HFFc6 (cell line): ENCODE measurements at places on chromosomes 7 and 10. TPM values are rescaled to one million over a fixed set of nuclear protein-coding genes. Genes with fewer than 3 reads are reported as not detected.

GRCh38 chr10:142371-142770, 7.1 kb downstream of the ZMYND11 start:
- H3K27me3 ChIP-seq, result no peaks in the 10 kb centered on the region
- H3K36me3 ChIP-seq, result peaks cover 12% of the 10 kb centered on the region
- no peak overlapping the region for H3K4me3 ChIP-seq
- H3K27ac ChIP-seq, result no peak overlapping the region

- H3K4me1 ChIP-seq, result peaks cover 23% of the 10 kb centered on the region
- no peaks in the 10 kb centered on the region for H3K36me3 ChIP-seq
- no peak for DNase-seq
- H3K27ac ChIP-seq, result no peak overlapping the region
- no peaks in the 10 kb centered on the region for H3K27me3 ChIP-seq
- H3K4me3 ChIP-seq, result no peak overlapping the region
These were observed 9.8 kb downstream of the POT1 start for GRCh38 chr7:124919841-124920240.

DNA sequence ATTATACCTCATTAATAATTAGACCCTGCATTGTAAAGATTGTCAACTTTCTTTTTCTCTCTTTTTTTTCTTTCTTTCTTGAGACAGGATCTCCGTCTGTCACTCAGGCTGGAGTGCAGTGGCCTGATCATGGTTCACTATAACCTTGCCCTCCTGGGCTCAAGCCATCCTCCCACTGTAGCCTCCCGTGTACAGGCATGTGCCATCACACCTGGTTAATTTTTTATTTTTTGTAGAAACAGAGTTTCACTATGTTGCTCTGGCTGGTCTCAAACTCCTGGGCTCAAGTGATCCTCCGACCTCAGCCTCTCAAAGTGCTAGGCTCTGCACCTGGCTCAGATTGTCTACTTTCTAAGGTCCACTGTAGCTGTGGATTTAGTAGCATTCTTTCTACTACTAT, 50.7 kb downstream of the MDFIC start:
- peak overlapping the region; percentile 46; the same call in 1 of the 2 replicates for H3K4me3 ChIP-seq
- DNase-seq, result no peak
- no peaks in the 10 kb centered on the region for H3K27me3 ChIP-seq
- H3K4me1 ChIP-seq, result peaks cover 41% of the 10 kb centered on the region

DNA sequence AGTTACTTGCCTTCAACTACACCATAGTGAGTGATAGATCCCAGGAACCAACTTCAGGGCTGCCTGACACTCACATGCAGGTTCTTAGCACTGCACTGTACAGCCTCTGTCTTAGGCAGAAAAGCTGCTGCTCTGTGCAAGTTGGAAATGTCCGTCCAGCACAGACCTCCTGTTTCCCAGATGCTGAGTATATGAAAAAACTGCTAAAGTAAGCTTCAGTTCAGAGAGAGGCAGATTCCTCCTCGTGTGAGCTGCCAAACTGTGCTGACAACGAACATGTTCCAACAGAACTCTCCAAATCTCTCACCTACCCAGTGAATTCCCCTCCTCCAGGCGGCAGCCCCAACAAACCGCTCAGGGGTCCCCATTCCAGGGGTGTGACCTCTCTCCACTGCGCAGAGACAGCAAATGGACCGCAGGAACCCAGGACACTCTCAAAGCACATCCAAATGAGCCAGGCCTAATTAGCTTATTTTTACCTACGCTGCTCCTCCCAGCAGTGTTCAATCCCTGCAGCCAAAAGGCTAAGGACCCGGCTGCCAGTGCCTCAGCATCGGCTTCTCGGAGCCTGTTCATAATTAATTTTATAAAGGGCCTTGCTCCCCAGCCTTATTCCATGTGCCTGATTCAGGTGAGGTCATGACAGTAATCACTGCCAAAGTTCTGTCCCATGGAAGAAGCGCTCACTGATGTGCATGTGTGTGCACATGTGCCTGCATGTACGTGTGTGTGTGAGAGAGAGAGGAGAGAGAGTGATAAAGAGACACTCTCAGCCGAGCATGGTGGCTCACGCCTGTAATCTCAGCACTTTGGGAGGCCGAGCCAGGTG, 159.5 kb upstream of the AUTS2 start:
- H3K36me3 ChIP-seq, result no peaks in the 10 kb centered on the region
- H3K4me3 ChIP-seq, result no peak overlapping the region
- H3K27me3 ChIP-seq, result no peaks in the 10 kb centered on the region
- H3K27ac ChIP-seq, result no peak overlapping the region

GRCh38 chr10:113528876-113529275, 24.0 kb upstream of the HABP2 start:
- H3K27ac ChIP-seq, result no peak overlapping the region
- no peak overlapping the region for H3K4me3 ChIP-seq
- no peaks in the 10 kb centered on the region for H3K4me1 ChIP-seq
- H3K27me3 ChIP-seq, result peaks cover 32% of the 10 kb centered on the region
- no peaks in the 10 kb centered on the region for H3K36me3 ChIP-seq
- no peak for DNase-seq

DNA sequence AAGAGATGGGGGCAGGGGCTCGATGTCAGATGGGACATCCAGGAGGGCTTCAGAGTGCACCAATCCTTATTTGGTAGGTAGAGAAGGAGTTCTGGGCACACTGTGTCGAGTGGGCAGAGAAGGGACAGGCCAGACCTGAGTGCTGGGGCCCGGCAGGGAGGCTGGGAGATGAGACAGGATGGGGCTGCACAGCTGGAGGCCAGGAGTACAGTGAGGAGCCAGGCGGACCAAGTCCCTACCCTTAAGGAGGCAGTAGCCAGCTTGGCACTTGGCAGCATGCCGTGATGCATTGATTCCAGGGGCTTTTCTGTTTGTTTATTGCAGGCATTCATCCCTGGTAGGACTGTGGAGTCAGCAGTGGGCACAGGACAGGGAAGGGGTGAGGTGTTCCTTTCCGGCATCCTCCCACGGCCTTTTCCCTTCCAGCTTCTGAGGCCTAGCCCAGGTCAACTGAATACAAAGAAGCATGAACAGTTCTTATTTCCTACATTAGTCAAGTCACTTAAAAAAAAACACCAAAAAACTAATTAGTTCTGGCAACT, 168.8 kb upstream of the CDCA7L start:
- peaks cover 43% of the 10 kb centered on the region for H3K4me1 ChIP-seq
- H3K4me3 ChIP-seq, result no peak overlapping the region
- DNase-seq, result no peak
- no peaks in the 10 kb centered on the region for H3K36me3 ChIP-seq

Gene PTN
- total RNA-seq, result 1.9 and 8.0 TPM in 2 replicates

- H3K4me1 ChIP-seq, result peaks cover 12% of the 10 kb centered on the region
- peaks cover 8% of the 10 kb centered on the region; the same call in 1 of the 2 replicates for H3K36me3 ChIP-seq
- H3K27ac ChIP-seq, result peak overlapping the region; percentile 72; the same call in 1 of the 2 replicates
- peak; percentile 63 for DNase-seq
These were observed 2.1 kb upstream of the ADAM8 start for GRCh38 chr10:133278577-133279265.

DNA sequence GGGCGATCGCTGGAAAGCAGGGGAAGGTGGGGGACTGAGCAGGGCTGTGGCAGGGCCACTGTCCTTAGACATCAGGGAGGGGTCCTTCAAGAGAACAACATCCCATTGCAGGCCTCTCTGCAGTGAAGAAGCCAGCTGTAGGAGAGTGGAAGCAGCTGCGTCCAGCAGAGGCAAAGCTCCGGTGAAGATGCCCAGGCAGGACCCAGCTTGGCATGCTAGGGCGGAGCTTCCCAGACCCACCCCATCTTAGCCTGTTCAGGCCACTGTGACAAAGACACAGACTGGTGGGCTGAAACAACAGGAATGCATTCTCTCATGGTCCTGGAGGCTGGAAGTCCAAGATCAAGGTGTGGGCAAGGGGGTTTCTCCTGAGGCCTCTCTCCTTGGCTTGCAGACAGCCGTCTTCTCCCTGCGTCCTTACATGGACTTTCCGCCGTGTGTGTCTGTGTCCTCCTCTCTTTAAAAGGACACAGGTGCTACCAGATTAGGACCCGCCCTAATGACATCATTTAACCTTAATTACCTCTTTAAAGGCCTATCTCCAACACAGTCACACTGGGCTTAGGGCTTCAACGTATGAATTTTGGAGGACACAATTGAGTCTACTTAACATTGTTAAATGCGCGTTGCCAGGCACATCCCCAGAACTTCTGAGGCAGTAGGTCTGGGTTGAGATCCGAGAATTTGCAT, 178.1 kb upstream of the GRB10 start:
- H3K4me1 ChIP-seq, result peaks cover 16% of the 10 kb centered on the region
- no peak overlapping the region for H3K4me3 ChIP-seq
- DNase-seq, result no peak
- no peaks in the 10 kb centered on the region for H3K36me3 ChIP-seq
- H3K27ac ChIP-seq, result no peak overlapping the region

DNA sequence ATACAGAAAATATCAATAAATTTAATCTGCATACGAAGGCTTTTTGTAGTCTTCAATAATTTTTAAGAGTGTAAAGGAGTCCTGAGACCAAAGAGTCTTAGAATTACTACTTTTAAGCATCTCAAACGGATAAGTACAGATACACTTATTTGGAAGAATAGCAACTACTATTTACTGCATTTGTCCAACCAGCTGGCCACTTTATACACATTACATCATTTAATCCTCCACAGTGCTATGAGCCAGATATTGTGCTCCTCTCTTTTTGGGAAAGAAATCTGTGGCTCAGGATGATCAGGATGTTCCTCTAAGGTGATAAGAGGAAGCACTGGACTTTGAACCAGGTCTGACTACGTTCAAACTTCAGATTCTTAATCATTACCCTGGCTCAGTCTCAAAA, 588.6 kb upstream of the LRRTM3 start:
- no peak overlapping the region for H3K4me3 ChIP-seq
- no peak overlapping the region for H3K27ac ChIP-seq
- H3K27me3 ChIP-seq, result no peaks in the 10 kb centered on the region; the same call in 1 of the 2 replicates
- H3K4me1 ChIP-seq, result no peaks in the 10 kb centered on the region
- DNase-seq, result no peak

- no peak overlapping the region for H3K4me3 ChIP-seq
- H3K27ac ChIP-seq, result no peak overlapping the region
- no peak for DNase-seq
- 0 out of 2 replicates have a peak, but pooled peaks cover 4% of the 10 kb centered on the region for H3K36me3 ChIP-seq
- peaks cover 2% of the 10 kb centered on the region for H3K27me3 ChIP-seq
These were observed 2.4 kb upstream of the ZNF33B start for GRCh38 chr10:42640610-42641229.

GRCh38 chr10:49649936-49650723, 29.3 kb upstream of the C10orf53 start:
- H3K36me3 ChIP-seq, result no peaks in the 10 kb centered on the region
- no peak for DNase-seq
- no peaks in the 10 kb centered on the region for H3K4me1 ChIP-seq

DNA sequence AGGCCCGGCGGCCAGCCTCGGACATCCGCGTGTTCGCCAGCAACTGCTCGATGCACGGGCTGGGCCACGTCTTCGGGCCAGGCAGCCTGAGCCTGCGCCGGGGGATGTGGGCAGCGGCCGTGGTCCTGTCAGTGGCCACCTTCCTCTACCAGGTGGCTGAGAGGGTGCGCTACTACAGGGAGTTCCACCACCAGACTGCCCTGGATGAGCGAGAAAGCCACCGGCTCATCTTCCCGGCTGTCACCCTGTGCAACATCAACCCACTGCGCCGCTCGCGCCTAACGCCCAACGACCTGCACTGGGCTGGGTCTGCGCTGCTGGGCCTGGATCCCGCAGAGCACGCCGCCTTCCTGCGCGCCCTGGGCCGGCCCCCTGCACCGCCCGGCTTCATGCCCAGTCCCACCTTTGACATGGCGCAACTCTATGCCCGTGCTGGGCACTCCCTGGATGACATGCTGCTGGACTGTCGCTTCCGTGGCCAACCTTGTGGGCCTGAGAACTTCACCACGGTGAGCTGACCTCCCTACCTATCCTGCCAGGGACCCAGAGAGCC, 656 bp downstream of the ASIC3 start:
- H3K36me3 ChIP-seq, result no peaks in the 10 kb centered on the region; the same call in 1 of the 2 replicates
- DNase-seq, result no peak
- no peak overlapping the region for H3K4me3 ChIP-seq
- peaks cover 2% of the 10 kb centered on the region for H3K27me3 ChIP-seq

Gene ABCF2
- total RNA-seq, result 63.8 to 80.4 TPM (median 70.8 TPM) in 3 replicates

Gene LRMDA
- total RNA-seq, result 1.3 TPM in 1 of 3 replicates, not detected in the others

Gene SDHAF3
- 9.5 to 14.3 TPM (median 10.9 TPM) in 3 replicates for total RNA-seq

GRCh38 chr10:120492346-120492745, 35.3 kb downstream of the PLPP4 start:
- DNase-seq, result no peak
- H3K27me3 ChIP-seq, result no peaks in the 10 kb centered on the region
- H3K36me3 ChIP-seq, result no peaks in the 10 kb centered on the region
- no peak overlapping the region for H3K27ac ChIP-seq
- H3K4me3 ChIP-seq, result no peak overlapping the region

Gene PRSS1
- total RNA-seq, result not detected in 3 replicates

DNA sequence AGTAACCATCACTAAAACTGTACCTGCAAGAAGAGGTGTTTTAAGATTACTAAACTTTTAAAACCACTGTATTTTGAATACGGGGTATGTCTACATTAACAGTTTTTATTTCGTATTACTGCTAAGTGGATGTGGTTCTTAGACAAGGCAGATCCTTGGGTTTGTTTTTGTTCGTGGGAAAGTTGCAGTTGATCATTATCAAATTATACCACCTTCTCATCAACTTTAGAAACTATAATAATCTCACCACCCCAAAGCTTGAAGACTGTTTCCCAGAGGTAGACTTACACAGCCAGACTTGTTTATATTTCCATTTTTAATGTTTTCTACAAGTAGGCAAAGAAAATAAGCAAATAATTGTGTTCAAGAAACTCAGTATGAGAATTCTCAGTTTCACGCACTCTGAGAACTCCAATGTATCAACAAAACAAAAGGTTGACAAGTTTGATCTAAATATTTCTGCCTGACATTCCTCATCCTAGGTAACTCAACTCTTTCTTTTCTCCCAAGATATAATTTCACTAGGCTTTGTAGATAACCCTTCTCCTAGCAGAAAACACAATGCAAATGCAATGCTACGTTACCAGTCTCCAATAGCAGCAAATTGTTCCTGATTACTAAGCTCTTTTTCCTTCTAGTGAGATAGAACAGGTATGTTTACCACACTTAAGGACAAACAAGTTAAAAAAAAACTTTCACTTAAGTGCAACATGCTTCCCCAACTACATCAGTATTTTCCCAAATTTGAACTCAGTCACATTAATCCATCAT, 36.0 kb downstream of the IGF2BP3 start:
- no peaks in the 10 kb centered on the region for H3K27me3 ChIP-seq
- peaks cover 35% of the 10 kb centered on the region for H3K4me1 ChIP-seq
- DNase-seq, result no peak
